Occipital lobe (tissue), 3 donors: ENCODE measurements at places on chromosomes 5 and 9.

GRCh38 chr5:133612249-133612860, at the start of gene FSTL4:
Gene FSTL4 (minus strand): TSS chr5:133612541.
- peak; percentile 39 for DNase-seq

- DNase-seq: no peak
These were observed 53.1 kb upstream of the ANKRD55 start for GRCh38 chr5:56286015-56286884.

GRCh38 chr5:23717486-23717885, 210.1 kb downstream of the PRDM9 start:
- no peak for DNase-seq

DNA sequence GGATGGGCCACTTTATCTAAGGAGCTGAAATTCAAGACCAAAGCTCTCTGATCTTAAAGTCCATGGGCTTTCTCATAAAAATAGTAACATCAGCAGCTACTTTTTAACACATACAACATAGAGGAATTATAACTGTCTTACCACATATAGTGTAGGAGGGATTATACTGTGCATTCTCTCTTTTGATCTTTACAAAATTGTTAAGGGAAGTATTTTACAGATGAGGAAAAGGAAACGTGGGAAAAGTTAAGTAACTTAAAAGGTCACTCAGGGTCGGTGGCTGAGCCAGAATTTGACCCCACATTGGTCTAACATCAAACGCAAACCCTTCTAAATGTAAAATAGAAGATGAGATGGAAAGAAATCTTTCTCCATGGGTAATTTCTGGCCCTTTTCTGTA, 38.4 kb downstream of the ZNF608 start:
- no peak for DNase-seq

- no peak for DNase-seq
These were observed 15.0 kb downstream of the TENT4A start for GRCh38 chr5:6728011-6728794.

GRCh38 chr5:20369518-20369885, 381.5 kb upstream of the CDH18 start:
- DNase-seq: no peak

DNA sequence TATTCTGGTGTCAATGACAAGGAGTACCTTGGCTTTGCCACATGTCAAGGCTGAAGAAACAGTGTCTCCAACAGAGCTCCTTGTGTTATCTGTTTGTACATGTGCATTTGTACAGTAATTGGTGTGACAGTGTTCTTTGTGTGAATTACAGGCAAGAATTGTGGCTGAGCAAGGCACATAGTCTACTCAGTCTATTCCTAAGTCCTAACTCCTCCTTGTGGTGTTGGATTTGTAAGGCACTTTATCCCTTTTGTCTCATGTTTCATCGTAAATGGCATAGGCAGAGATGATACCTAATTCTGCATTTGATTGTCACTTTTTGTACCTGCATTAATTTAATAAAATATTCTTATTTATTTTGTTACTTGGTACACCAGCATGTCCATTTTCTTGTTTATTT, 19.8 kb downstream of the CD274 start:
- DNase-seq: no peak
